ENCODE measurements at places on chromosomes 4 and X.

- peak; percentile 91 for DNase-seq
Measured at GRCh38 chr4:121272526-121272925, 108.3 kb downstream of the QRFPR start.

DNA sequence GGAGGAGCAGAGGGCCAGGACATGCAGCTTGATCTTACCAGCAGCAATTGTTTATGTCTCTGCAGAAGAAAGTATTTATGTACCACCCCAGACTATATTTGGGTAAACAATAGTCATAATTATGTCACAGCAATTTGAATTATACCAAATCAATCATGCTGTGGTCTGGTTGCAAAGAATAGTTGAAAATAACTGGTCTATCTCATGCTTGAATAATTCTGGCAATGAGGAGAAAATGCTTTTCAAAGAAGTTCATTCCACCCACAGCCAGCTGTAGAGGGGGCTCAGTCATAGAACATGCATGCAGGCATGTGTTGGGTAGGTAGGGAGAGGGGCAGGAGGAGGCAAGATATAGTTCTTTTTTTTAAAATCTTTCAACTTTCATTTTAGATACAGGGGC lies 399.2 kb downstream of the IL15 start:
- no peak for DNase-seq

DNA sequence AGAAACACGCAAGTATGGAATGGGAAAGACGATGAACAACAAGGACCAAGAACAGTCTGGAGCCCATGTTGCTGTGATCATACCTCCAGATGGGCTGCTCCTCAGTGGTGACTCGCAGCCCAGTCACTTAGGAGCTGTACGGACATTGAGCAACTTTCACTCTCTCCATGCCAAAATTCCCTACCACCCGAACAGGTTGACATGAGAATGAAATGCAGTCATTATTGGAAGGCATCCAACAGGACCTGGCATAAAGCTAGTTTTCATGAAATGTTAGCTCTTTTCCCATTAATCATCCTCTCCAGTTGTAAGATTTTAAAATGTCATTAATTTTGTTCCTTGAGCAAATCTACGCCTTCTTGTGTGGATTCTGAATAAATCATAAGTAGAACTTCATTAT lies 82.7 kb upstream of the GPM6B start:
- peak; percentile 91 for DNase-seq

GRCh38 chr4:133124746-133125145 lies 24.3 kb upstream of the PCDH10 start:
- no peak for DNase-seq

DNA sequence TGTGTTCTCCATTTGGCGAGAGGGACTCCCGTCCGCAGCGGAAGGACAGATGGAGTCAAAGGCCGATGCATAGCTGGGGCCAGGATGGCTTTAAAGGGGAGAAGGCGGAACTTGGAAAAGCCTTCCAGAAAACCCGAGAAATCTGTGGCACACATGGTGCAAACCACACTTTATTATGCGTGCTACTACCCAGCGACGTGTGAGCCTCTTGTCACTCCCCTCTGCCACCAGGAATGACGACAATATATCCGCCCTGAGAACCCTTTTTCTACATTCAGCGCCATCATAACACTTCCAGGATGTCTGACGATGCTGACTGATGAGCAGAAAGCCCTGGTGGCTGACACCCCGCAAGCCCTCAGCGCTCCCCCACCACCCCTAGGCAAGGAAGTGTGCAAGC lies 689 bp upstream of the DCHS2 start:
- no peak for DNase-seq

DNA sequence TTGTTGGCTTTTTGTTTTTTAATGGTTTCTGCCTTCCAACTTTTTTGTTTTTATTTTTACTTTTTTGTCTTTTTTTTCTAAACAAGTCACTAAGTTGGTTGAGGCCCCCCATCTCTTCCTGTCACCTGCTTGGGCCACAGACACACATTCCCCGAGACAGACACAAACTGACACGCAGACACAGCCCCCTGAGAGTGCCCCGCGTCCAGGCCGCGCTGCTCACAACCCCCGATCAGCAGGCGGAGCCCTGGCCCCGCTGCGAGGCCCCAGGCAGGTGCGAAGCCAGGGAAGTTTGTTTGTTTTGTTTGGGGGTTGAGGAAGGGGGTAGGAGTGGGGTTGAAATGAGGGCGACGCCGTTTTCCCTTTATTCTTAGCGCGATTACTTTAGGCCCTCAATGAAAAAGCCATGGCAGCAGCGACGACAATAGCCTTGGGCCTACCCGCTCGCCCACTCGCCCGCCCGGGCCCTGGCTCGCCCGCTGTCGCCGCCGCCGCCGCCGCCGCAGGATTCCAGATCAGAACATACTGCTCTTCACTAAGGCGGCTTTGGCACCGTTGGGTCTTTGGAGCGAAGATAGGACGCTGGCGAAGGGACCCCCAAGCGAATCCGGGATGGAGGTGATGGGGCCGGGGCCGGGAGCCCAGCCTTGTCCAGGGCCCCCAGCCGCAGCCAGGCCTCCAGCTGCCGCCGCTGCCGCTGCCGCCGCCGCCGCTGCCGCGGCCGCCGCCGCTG lies 3.1 kb downstream of the PHOX2B start:
- DNase-seq = no peak

- DNase-seq = peak; percentile 90
Measured at GRCh38 chr4:169283114-169283509, 12.4 kb upstream of the SH3RF1 start.

GRCh38 chr4:188854436-188854835 lies 715.2 kb downstream of the TRIML1 start:
- DNase-seq = no peak

DNA sequence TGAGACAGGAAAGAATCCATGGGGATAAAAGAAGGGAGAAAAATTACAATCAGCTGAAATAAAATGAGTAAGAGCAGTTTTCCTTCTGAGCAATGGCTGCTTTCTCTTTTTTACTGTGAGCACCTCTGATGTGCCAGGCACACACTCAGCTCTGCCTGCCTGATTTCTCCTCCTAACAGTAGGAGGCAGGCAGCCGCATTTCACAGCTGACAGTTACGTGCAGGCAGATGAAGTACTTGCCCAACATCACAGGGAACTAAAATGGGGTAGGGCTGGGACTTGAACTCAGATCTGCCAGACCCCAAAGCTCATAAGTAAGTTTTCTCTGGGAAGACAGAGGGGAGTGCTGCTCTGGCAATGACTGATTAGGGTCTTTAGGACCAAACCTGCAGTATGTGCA lies 54.6 kb downstream of the C4orf50 start:
- no peak for DNase-seq

DNA sequence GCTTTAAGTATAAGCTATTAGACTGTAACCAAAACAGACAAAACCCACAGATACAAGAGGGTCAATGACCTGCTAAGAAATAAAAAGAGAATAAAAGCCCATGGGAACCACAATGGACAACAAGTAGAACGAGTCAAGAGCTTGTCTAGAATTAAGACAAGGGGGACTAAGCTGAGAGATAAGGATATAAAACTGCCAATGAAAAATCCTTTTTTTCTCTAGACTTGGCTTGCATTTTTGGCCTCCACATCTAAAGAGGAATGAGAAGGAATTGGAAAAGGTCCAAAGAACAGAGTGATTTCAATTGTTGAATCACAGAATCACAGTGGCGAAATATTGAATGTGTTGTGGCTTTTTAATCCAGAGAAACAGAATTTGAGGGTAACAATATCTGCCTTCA lies 135.7 kb downstream of the QDPR start:
- peak; percentile 24 for DNase-seq

- peak; percentile 89 for DNase-seq
Measured at GRCh38 chr4:185811509-185812364, at the start of gene SORBS2. SORBS2 (minus strand) TSS chr4:185812194; CDS start chr4:185690571, 121,623 bp downstream.

DNA sequence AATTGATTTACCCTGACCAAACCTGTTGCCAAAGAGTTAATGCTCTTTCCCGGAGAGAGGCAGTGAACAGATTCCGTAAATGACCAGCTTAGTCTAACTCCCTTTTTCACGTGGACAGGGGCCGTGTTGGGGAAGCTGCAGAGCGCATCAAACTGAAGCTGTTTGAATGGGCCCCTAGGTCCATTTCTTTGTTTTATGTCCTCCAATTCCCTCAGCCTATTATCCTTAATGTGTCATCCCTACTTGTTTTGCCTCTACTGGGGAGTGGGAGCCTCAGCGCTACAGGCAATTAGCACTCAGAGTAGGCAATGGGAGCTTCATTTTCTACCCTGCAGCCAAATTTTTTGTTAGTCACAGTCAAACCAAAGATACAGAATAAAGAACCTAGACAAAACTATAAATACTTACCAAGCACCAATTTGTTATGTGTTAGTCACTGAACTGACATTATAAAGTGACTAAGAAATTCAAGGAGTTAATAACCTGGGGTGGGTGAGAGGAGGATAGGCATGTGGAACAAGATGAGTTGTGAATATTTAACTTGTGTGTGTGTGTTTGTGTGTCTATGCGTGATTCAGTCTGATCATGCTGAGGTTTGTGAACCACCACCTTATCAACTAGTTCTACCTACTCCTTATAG lies 417.4 kb downstream of the PACRGL start:
- peak; percentile 3 for DNase-seq

- DNase-seq = peak; percentile 18
Measured at GRCh38 chr4:48112017-48112667, 21.9 kb downstream of the TXK start.

DNA sequence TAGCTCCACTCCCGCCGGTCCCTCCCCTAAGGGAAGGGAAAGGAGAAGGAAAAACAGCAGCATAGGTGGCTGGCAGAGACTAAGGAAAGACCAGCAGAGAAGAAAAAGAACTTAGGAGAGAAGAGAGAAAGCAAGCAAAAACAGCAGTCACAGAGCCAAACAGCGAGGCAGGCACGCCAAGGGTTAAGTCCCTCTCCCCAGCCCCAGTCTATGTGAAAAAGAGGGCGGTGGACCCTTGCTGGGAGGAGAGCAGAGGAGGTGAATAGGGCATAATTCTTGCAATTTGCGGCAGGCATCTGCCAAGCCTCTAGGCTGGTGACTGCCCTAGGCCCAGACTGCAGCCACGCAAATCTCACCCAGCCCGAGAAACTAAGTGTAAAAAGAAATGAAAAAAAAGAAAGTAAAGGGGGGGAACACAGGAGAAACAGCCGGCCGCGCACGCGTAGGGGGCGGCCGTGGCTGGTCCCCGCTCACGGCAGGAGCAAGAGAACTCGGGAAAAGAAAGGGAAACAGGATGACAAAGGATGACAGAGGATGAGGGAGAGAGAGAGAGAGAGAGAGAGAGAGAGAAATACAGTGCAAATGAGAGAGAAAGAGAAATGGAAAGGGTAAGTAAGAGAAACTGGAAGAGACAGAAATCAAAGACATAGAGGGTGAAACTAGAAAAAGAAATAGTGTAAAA lies 48.6 kb downstream of the MAGEA9 start:
- peak; percentile 28 for DNase-seq

DNA sequence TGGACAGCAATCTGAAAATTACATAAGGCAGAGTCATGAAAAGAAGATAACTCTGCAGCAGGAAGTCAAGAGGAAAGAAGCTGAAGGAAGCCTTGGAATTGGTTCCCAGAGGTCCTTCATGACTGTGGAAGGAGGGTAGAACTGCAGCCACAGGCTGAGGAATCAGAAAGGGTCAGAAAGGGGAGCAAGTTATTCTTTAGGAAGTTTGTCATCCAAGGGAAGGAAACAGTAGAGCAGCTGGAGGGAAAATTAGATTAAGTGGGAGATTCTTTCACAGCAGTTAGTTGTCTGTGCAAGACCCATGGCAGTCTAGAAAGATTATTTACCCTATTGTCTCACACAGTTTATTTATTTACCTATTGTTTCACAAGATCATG lies 9.3 kb upstream of the ADH1C start:
- no peak for DNase-seq
